ENCODE measurements at places on chromosomes 13 and 19.

GRCh38 chr13:45206340-45206739, 5.5 kb upstream of the KCTD4 start:
- DNase-seq, result peak; percentile 73

DNA sequence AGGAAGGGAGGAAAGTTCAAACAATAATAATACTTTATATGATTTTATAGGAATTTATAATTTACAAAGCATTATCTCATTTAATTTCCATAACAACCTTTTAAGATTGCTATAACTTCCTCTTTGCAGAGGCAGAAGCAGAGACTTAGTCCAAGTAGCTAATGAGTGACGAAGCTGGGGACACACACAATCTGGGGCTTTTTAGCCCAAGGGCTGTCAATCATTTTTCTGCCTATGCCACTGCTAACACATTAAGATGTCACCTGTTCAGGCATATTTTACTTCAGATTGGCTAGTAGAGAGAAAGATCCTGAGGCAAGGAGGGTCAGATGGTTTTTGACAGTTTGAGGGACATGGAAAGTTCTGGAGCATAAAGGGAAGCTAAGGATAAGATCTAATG, 12.6 kb downstream of the SCEL start:
- no peak for DNase-seq

DNA sequence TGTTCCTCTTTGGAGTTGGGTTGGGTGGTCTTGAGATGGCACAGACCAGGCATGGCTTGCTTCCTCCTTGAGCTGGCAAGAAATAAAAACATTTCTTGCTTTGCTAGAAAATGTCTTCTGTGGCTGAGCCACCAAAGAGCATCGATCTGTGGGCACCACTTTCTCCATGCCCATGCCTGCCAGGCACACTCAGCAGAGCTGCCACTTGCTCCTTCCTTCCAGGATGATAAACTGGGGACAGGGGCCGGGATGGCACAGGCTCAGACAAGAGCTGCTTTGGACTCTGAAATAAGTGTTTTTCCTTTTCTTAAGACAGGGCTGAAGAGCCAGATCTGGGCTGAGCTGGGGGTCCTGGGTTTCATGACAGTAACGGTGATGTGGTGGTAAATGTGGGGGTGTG, 32.8 kb downstream of the NFIX start:
- DNase-seq, result no peak

DNA sequence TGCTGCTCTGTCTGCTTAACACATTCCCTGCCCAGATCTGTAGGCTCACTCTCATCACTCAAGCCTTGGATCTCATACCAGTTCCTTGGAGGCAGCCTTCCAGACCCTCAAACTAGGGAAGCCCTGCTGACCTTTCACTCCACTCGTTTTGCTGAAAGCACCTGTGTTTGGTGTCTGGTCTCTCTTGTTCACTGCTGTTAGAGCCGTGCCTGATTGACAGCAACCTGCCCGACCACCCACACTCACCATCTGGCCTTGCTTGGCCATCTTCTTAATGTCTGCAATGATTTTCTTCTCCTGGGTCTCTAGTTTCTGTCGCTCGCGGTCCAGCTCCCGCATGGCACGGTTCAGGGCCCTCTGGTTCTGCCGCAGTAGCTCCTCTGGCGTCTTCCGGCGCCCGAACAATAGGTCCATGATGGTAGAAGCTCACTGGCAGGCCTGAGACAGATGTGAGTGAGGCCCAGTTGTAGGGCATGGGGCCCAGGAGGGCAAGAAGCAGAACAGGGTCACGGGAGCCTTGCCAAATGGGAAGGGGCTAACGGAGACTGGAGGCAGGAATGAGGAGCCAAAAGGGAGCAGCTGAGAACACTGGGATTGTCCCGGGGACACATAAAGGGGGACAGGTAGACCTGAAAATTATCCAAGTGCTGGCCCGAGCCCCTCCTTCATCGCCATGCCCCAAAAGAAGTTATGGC, 959 bp downstream of the CHMP2A start:
- DNase-seq, result no peak

DNA sequence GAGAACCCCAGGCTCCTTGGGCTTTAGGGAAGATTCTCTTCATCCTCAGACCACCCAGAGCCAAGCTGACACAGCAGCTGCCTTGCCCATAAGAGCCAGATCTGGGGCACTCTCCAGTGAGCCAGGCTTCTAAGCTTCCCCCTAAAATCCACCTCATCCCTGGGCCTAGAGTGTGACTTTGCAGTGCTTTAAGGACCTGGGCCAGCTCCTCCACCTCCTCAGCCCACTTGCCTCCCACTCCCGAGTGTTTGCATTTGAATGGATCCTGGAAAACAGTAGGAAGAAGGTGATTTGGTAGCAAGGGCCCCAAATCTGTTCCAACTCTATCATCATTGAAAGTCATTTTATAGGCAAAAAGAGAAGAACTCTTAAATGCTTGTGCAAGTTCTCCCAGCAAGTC, 108.7 kb upstream of the UBL3 start:
- DNase-seq, result no peak

DNA sequence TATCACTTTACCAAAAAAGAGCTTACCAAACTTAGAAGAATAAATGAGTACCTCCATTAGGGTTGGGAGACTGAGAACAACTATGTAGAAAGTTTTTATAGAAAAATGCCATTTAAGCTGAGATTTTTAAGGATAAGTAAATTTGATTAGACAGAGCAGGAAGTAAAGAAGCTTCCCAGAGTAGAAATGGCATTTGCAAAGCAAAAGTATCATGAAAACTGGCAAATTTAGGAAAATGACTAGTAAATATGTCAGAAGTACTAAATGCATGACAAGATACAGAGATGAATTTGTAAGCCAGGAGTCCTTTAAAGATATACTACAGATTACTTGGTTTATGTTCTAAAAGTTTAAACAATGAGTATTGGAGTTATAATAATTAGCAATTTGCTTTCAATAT, 2581.8 kb downstream of the PCDH9 start:
- no peak for DNase-seq

DNA sequence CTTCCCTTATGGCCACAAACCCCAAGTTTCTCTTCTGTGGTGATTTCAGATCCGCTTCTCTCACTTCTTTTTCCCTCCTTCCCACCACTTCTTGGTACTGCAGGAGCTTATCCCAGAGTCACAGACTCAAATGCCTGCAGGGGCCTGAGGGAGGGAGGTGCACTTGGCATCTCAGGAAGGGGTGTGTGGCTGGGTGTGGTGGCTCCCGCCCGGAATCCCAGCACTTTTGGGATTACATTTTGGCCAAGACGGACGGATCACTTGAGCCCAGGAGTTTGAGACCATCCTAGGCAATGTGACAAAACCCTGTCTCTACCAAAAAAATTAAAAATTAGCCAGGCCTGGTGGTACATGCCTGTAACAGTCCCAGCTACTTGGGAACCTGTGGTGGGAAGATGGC, 5.6 kb downstream of the USF2 start:
- no peak for DNase-seq

GRCh38 chr19:8526345-8527091, 12.6 kb upstream of the ZNF414 start:
- DNase-seq, result no peak

DNA sequence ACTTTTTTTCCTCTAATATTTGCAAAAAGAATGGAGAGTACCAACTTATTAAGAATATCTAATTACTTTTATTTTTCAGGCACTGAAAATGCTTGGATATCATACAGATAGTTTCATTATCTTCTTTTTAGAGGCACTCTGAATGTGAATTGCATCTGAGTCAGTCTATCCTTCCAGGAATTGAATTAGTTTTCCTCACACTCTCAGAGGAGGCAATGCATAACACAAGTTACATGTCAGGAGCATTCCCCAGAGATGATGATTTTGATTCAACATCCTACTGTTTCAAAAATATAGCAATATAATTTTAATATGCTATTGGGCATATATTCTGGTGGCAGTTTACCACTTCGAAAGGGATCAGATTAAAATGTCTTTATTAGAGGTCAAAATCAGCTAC, 1315.4 kb downstream of the PCDH9 start:
- DNase-seq, result no peak

DNA sequence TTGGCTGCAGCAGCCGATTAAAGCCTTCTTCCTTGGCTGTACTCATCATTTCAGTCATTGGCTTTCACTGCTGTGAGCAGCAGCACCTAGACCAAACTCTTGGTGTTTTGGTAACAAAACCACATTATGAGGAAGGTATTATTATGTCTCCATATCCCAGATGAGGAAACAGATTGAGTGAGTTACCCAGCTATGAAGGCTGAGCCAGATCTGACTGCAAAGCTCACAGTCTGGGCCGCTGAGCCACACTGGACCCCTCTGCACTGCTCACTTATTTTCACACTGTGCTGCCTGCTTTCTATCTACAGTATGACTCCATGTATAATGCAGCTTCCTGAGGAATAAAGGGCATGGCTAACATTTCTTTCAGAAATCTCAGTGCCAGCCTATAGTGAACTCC, 24.5 kb downstream of the CRYL1 start:
- no peak for DNase-seq

DNA sequence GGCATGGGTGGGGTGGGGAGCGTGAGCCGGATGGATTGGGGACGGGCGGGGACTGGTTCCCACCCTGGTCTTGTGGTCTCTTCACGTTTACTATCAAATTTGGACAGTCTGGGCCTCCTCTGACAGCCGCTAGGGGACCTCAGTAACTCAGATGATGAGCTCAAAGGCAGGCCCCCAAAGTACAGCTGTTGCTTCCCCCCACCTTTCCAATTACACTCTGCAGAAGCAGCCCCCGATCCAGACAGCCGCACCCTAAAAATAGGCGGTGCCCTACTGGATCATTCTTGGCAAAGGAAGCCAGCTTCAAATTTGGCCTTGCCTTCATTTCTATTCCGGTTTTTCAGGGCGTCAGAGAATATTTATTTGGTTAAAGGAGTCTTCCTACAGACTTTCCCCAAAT, 1.9 kb upstream of the FOXO1 start:
- DNase-seq, result peak; percentile 44

DNA sequence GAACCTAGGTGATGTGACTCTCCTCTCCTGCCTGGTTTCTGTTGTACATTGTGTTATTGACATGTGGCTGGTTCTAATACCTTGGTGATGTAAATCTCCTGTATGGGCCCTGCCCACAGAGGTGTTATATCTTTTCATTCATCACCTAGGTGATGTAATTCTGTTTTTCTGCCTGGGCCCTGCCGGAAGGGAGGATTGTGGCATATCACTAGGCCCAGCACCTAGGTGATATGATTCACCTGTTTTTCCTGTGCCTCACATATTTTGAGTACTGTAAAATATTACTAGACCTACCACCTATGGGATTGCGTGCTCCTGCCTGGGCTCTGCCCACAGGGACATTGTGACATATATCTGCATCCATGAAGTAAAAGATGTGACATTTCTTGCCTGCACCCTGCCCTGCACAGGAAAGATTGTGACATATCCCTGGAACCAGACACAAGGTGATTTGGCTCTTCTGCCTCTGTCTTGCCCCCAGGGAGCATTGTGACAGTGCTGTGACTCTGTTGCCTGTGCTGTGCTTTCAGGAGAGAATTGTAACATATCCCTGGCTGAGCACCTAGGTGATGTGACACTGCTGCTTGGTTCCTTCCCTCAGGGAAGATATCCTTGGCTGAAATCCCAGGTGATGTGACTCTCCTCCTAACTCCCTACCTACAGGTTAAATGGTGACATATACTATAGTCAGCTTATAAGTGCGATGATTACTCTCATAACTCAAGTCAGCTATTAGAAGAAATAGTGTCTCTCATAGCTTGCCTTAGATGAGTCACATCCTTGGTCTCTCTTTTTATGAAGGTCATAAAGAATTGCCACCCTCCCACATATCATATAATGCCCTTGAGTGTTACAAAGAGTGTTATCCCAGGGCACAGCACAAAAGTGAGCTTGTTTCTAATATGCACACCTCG, 13.3 kb upstream of the ZNF681 start:
- peak; percentile 17 for DNase-seq

DNA sequence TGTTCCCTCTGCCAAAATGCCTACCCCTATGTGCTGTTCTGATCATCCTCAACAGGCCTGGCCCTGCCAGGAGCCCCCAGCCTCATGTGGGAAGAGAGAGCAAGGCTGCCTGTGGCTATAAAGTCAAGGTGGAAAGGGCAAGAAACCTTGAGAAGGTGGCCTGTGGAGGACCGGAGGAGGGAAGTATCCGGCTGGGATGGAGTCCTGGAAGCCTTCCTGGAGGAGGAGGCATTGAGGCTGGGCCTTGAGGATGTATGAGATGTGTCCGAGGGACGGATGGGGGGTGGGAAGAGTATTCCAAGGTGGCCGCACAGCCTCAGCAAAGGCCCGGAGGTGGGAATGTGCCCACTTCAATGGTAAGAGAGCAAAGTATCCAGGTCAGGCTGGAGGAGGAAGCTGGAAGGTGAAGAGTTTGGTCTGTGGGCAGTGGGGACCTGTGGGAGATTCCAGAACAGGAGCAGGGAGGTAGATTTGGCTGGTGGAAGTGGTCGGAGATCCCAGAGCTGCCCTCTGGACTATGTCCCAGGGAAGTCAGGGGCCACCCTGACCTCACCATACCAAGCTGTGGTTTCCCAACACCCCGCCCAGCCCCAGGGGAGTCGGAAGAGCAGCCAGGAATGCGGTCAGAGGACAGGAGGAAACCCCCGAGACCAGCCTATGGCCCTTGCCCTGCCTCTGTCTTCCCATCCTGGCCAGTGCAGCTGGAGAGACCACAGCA, 3.0 kb upstream of the PLIN4 start:
- no peak for DNase-seq

- peak; percentile 98 for DNase-seq
These were observed at the start of gene KPNA3 for GRCh38 chr13:49792550-49793324. KPNA3 (minus strand) TSS chr13:49792682; CDS start chr13:49792506, 176 bp downstream.

- DNase-seq, result no peak
These were observed 3.2 kb downstream of the MAP2K2 start for GRCh38 chr19:4120559-4121272.

DNA sequence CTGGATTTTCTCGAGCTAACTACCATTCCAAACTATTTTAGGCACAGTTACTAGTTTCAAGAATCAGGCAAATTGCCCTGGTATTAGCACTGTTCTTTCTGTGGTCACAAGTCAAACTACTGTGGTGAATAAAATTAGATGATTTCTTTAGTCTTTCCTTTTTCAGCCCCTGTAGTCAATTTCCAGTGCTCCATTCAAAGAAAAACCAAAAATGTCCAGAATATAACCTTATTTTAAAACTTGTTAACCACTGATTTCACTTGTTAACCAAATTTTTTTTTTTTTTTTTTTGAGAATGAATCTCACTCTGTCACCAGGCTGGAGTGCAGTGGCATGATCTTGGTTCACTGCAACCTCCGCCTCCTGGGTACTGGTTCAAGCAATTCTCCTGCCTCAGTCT, 50.6 kb upstream of the USPL1 start:
- DNase-seq, result no peak

DNA sequence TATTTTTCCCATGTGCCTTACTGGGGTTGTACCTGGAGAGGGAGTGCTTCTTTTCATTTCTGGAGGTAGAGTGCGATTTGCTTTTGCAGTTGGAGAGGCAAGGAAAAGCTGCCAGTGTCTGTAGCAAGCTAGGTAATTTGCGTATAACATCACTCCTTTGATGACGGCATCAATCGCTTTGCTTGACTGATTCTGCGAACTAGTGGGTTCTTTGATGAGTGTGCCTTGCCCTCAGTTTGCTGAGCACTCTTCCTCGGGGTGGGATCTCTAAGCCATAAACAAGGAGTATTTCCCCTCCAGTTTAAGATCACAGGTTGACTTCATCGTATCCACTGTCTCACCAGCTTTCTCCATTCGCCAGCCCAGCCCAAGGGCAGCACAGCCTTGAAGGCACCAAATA, 344.5 kb downstream of the KCNRG start:
- peak; percentile 51 for DNase-seq
